Naive thymus-derived CD4-positive, alpha-beta T cell (primary cell): ENCODE measurements at places on chromosomes 11 and 22. TPM values are rescaled to one million over a fixed set of nuclear protein-coding genes. Genes with fewer than 3 reads are reported as not detected.

The SFI1 gene
- 186 and 196 TPM in 2 replicates for total RNA-seq

The SLC22A25 gene
- not detected for total RNA-seq

DNA sequence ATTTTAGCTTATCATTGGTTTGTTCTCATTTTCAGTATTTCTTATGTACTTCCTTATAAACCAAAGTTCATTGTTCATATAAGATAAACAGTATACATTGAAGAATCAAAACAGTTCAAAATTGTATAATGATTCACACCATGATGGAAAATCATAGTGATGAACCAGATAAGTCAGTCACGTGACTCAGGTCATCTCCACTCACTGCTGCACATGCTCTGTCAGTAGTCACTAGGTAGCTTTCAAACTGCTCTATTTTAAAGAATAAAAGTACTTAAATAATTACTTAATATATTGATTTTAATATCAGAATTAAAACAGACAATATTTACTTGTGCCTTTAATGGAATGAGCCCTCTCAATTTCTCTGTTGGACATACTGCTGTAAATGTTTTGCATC, 37.5 kb downstream of the PDHX start:
- H3K4me1 ChIP-seq = no peaks in the 10 kb centered on the region
- H3K27ac ChIP-seq = no peak overlapping the region
- H3K36me3 ChIP-seq = no peaks in the 10 kb centered on the region
- H3K4me3 ChIP-seq = no peak overlapping the region
- no peak for DNase-seq

DNA sequence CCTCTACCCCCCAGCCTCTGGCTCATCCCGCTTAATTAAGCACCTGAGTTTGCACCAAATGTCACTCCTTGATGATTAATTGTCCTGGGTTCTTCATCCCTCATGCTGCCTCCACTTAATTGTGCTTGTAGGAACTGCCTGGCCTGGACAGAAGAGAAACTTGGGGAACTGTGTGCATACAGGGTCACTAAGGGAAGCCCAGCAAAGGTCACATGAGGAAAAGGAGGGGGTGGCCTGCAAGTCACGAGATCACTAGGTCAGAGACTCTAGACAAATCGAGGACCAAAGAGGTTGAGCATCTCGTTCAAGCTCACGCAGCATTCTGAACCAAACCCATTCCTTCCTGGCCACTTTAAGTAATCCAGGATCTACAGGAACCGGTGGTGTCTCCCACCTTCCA, 75.8 kb downstream of the PDE2A start:
- H3K27me3 ChIP-seq = no peaks in the 10 kb centered on the region
- DNase-seq = no peak
- H3K36me3 ChIP-seq = no peaks in the 10 kb centered on the region
- no peak overlapping the region for H3K4me3 ChIP-seq

DNA sequence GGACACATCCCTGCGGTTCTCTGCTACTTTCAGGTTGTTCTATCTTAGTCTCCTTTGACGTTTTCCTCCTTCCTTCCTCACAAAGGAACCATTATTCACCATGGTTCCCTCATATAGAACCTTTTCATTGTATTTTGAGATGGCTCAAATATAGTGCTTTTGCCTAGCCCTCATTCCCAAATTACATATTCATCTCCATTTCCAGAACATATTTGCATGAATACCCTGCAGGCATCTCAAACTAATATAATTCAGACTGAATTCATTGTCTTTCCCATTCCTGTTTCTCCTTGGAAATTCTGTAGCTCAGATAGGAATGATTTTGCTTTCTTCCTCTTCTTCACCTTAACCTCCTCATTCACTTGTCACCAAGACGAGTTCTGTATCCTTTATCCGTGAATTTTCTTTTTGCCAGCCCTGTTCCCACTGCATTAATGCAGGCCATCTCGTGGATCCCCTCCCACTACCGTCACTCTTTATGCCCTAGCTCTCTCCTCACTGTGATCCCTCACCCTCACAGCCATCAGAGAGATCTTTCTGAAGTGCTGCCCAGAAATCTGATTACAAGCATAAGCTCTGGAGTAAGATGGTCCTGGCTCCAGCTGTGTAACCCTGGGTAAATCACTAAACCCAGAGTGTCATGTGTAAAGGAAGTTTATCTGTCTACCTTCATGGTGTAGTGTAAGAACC, 23.3 kb downstream of the PIWIL4 start:
- DNase-seq = no peak
- H3K36me3 ChIP-seq = no peaks in the 10 kb centered on the region
- no peak overlapping the region for H3K27ac ChIP-seq
- H3K27me3 ChIP-seq = no peaks in the 10 kb centered on the region
